EH (cell line): ENCODE measurements at places on chromosomes 3 and 15.

GRCh38 chr15:99016680-99017321, 9.2 kb upstream of the PGPEP1L start:
- DNase-seq: peak; percentile 90

GRCh38 chr15:25378501-25378901, 60.3 kb downstream of the UBE3A start:
- peak; percentile 42 for DNase-seq

DNA sequence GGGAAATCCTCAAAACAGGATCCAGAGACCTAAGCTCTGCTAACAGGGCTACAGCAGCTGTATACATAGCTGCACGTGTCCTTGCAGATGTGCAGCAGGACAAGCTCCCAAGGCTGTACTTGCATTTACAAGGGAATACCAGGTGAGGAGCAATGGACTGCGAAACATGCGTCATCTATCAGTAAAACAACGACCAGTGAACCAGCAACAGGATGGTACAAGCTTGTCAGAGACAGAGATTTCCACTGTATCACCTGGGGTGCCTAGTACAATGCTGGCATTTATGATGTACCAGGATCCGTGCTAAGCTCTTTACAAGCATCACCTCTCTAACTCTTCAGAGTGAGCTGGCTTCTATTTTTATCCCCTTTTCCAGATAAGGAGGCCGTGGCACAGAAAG, 227.3 kb downstream of the FOXP1 start:
- DNase-seq: no peak

DNA sequence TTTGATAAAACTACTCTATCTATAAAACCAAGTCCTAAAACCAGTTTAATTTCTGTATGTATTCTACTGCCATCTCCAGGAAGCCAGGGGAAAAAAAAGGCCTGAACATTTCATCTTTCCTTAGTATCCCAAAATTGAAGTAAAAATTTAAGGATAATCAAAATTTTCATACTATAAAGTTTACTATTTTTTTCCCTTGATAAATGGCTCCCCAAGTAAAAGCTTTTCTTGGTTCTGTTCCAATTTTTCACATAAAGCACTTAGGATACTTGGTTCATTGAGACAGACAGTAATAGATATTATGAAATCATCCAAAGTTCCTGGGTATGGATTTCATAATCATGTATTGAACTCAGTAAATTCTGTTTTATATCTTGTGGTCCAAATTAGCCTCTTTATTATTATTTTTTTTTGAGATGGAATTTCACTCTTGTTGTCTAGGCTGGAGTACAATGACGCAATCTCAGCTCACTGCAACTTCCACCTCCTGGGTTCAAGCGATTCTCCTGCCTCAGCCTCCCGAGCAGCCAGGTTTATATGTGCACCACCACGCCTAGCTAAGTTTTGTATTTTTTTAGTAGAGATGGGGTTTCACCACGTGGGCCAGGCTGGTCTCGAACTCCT, 34.5 kb downstream of the ICE2 start:
- peak; percentile 60 for DNase-seq

- DNase-seq: peak; percentile 71
Observed at GRCh38 chr15:44029940-44030568, 165.0 kb downstream of the FRMD5 start.

DNA sequence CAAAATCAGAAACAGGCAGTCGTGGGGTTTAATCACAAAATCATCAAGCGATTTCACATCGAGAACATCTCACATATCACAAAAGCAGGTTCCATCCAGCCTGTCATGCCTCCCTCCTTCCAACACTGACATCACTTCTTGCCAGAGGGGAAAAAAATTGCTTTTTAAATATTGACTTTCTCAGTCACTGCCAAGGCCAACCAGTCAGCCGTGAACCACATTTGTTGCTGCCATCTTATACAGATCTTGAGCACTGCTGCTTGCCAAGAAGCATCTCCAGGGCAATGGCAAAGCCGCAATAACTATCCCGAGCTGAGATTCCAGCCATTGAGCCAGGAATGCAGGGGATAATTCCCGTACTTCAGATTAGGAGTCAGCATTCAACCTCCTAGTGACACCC, 174.6 kb downstream of the ANXA2 start:
- no peak for DNase-seq

DNA sequence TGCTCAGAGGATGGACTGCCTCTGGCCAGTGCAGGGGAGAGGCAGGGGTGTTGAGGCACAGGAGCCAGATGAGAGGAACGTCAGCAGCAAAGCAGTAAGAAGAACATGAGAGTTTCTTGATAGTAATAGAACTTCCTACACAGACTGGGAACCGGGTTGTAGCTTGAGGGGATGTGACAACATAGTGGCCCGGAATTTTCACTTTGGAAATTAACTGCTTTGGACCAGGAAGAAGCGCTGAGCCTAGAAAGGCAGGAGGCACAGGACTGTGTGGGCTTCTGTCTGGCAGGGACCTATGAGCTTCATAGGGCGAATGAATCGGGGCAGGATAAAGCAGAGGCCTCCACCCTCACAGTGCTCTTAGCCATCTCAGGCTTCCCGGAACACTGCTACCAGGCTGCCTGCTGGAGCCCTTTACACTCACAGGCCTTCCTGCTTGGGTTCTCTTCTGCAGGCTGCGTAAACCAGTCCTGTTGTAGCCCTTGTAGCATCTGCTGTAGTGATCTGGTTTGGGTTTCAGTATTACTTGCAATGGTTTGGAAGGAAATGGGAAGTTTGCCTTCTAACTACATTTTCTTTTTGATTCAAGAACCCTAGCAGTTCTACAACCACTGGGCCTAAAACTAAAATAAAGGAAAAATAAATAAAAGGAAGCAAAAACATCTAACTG, 3.3 kb upstream of the ADPGK start:
- DNase-seq: no peak

DNA sequence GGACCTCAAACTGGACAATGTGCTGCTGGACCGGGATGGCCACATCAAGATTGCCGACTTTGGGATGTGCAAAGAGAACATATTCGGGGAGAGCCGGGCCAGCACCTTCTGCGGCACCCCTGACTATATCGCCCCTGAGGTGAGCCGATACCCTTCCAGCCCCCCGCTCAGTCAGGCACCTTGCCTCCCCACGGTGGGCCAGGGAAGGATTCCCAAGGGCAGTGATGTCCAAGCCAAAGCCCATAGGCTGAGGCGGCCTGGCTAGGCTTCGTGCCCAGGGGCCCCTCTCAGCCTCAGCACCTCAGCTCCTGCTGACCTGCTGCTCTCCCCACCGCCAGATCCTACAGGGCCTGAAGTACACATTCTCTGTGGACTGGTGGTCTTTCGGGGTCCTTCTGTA, 27.7 kb downstream of the PRKCD start:
- no peak for DNase-seq

DNA sequence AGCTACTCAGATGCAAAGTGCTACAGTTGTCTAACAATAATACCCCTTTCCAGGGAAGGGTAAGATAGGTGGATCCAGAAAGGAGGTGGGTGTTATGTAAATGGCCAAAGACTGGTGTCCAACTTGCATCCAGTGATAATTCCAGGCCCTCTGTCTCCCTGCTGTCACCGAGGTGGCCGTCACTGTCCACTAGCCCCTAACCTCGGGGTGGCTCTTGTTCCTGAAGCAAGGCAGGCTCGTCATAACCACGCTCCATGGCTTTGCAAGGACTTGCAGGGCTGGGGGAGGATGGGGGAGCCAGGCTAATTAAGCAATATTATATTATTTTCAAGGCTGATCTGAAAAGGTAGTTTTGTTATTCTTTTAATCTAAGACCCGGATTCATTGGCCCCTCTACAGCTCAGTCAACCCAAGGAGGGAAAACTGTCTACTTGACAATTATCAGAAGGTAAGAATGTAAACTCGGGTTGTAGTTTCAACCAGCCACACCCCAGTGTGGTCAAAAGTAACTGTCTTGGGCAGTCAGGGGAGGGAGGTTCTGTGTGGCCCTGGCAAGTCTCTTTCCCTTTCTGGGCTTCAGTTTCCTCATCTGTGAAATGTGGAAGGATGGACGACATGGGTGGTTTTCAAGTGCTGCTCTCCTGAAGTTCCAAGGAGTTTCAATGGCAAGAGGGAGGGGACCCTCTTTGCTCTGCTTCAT, 220.1 kb upstream of the BHLHE40 start:
- DNase-seq: no peak

DNA sequence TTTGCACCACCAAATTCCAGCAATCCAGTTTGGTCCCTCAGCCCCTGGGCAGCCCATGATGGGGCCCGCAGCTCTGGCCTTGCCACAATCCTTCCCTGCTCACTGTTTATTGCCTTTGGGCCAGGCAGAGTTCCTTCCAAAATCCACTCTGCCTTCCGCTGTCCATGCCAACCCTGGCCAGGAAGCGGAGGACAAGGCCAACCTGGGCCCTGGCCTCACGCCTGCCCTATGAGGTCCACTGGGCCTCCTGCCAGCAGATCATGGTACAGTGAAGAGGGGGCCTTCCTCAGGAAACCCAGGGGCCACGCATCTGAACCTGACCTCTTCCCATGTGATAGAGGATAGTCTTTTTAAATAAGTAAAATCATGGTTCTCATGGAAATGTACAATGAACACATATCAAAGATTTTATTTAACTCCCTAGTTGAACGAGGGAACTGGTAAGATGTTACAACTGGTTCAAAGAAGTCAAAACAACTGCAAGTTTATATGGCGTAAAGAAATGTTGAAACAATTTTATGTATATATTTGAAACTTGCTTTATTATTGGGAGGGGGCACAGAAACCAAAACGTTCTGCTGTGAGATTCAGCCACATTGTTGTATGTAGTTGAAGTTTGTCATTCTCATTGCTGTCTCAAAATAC, 95.8 kb upstream of the TNFAIP8L3 start:
- no peak for DNase-seq

DNA sequence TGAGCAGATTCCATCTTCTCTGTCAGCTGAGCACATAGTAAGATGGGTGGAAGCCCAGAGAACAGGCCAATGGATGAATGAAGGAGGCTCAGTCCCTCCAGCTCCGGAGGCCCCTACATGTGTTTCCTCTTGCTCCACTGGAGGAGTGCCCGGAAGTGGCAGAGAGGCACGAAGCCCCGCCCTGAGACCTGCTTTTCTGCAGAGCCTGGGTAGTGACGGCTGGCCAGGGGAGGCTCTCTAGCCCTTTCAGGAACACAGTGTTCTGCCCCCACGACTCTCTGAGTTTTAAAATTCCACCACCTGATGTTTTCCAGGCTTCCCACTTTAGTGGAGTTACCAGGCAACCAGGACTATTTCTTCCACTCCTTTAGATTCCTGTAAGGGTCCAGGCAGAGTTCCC, 149.4 kb upstream of the SLC6A11 start:
- no peak for DNase-seq

- no peak for DNase-seq
Observed at GRCh38 chr15:87669846-87670245, 586.7 kb downstream of the NTRK3 start.

- no peak for DNase-seq
Observed at GRCh38 chr15:64030123-64030522, 16.2 kb downstream of the DAPK2 start.
